ENCODE measurements at places on chromosomes 4 and X.

DNA sequence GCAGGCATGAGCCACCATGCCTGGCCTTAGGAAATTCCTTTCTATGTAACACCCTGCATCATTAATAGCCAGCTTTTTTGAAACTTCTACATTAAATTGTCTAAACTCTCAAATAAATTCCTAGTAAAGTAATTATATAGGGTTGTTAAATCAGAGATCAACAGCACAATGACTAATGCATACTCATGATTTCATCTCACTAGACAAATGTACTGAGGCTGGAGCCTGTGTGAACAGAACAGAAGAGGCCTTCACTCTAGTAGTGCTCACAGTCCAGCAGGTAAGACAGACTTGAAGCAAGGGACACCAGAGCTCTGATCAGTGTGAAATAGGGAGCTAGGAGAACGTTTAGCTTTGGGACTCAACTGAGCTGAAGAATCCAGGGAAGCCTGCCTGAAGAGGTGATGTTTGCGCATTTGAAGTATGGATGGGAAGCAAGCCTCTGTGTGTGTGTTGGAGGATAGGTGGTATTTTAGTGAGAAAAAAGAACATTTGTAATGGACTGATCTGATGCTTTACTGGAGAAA lies 3.9 kb downstream of the ZFP42 start:
- DNase-seq: no peak

GRCh38 chr4:121073004-121073435 lies 685 bp upstream of the NDNF start:
- DNase-seq: no peak

DNA sequence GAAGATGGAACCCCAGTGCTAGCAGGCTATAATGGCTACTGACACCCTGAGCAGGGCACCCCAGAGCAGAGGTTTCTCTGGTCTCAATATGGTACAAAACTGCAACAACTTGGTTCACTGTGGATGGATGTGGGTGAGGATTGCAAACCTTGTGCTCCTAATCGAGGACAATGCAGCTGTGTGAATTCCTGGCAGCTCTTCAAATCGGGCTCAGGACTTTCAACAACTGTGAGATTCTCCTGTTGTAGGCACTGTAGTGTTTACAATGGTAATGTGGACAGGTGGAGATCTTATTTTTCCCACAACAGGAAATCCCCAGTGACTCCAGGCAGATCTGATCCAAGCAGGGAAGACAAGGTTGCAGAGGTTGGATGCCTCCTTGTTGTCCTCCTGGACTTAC lies 101.5 kb downstream of the RCHY1 start:
- no peak for DNase-seq

DNA sequence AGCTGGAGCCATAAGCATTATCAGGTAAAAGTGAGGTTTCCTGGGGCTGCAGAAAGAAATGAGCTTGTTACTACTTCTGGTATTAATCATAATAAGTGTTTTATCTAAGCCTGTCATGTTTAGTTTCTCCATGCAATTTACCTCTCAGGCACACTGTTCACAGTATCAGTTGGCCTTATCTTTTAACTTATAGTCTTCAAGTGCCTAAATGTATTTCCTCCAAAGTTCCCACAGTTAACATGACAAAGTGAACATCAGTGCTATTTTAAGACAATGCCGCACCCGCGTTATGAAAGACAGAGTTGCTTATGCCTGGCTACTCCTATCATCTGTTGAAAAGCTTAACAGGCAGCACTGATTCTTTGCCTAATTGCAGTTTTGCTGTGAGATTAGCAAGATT lies 408.7 kb upstream of the FAM241A start:
- DNase-seq: no peak

- no peak for DNase-seq
These were observed 36.4 kb downstream of the EDA2R start for GRCh38 chrX:66602381-66602938.

DNA sequence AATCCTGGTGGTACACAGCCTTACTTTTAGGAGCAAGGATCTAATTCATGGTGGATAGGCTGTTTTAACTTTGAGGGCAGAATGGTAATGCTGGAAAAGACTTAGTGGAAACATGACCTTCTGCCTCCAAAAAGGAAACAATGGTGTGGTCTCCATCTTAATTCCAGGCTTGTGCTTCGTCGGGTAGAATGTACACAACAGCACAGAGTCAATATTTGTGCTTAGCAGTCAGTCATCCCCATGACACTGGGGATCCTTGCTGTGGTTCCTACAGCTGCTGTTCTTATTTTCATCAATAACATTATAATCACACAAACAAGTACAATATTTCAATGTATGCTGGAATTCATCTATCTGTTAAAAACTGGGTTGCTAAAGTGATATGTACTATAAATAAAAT lies 104.4 kb downstream of the HHIP start:
- no peak for DNase-seq

All from stimulated activated CD8-positive, alpha-beta memory T cell treated with anti-CD3 and anti-CD28 coated beads, Interleukin-4, amount 100 ng/mL, for 4 hours (primary cell).